CD4-positive, alpha-beta T cell (primary cell): ENCODE measurements at places on chromosomes 3 and 15. TPM values are rescaled to one million over a fixed set of nuclear protein-coding genes. Genes with fewer than 3 reads are reported as not detected.
A peak's percentile ranks its signal among the peaks of the same experiment; 100 is the strongest.

DNA sequence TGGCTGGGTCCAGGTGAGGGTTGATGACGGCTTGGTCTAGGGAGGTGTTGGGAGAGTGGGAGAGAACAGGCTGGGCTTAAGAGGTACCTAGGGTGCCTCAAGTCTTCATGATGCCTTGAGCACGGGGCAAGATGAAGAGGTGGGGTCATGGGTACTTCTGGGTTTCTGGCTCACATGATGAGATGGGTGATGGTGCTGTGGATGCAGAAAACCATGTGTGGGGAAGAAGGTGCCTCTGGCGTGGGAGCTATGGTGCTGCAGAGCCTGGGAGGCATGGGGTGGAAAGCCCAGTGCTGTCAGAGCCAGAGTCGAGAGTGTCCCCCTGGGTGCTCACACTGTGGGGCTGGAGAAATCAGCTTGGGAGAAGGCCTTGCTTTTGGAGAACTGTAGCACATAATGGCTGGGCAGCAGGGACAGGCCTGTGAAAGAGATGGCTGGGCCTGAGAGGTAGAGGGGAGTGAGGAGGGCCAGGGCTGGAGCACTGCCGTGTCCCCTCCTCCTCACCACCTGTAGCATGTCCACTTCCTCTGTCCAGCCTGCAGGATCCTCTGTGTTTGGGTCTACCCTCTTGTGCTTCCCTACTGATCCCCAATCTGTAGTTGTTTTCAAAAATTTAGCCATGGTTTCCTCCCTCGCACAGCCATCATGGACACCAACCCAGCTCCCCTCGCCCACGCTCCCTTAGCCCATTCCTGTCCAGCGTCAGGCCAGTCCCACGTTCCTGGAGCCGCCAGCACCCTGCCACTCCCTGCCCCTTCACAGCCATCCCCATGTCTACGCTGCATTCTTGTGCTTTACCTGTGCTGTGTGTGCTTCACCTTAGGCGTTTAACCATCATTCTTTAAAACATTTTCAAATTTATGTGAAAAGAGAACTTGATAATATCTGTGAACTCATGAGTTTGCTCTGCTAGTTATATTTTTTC lies 132.0 kb downstream of the EEFSEC start:
- no peak for DNase-seq

GRCh38 chr3:4935347-4935746 lies 43.9 kb upstream of the BHLHE40 start:
- DNase-seq: no peak

DNA sequence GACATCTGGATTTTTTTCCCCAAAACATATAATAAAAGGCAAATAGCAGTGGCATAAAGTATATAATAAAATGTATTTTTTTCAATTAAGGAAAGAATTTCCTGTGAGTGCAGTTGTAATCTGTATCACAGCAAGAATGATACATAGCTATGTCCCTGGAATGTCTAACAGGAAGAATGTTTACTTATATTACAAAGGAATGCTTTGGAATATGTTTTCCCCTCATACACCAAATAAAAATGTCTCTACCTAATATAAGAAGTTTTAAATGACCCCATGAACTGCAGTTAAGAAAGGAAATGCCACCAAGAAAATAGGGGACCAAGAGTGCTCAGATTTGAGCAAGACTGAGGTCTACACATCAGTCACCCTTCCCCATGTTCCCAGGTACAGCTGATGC lies 38.0 kb upstream of the ATP11B start:
- no peak for DNase-seq

DNA sequence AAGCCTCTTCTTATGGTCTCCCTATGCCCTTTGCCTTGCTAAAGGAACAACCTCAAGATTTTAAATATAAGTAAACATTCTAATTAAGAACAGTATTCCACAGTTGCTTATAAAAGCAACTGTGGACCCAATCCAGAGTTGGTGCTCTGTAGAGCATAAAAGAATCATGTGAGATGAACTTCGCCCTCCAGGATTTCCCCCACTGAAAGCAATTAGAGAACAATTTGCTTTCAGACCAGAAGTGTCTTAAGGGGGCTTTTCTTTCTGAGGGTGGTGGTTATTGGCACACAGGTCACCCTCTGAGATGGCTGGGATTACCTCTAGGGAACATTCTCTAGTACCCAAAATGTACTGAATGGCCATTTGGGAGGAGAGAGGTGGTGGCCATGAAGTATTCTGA lies 10.6 kb downstream of the ZNF592 start:
- no peak for DNase-seq

DNA sequence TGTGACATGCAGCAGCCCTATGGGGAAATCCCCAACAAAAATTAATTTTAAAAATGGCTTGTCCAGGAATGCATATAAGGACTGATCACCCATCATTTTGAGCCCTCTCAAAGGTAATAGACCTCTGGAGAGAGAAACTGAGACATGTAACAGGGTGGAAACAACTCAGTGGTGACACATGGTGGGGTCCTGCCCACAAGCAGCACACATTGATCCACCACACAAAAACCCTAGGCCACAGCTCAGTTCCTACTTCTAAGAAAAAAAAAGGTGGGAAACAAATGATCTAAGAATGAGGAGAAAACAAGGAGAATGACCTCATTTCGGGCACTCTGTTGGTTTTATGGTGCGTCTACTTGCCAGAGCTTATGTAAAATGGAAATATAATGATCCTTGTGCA lies 1.9 kb upstream of the SLC41A3 start:
- DNase-seq: no peak

DNA sequence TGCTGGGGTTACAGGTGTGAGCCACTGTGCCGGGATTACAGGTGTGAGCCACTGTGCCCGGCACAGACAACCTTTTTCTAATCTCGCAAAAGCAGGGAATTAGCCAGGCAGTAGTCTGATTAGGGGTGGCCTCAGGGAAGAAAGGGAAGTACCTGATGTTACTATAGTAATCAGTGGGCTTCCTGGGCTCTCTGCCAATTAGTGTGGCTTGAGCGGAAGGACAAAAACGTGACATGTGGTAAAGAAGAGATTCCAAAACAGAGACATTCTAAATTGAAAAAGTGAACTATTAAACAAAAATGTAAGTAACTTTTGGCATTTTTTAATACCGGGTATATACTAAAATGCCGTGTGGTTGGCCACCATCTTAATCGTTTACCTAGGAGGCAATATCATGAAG lies 48.1 kb downstream of the CFAP20DC start:
- no peak for DNase-seq

- no peak for DNase-seq
Observed at GRCh38 chr3:194176274-194176991, 40.5 kb downstream of the HES1 start.

DNA sequence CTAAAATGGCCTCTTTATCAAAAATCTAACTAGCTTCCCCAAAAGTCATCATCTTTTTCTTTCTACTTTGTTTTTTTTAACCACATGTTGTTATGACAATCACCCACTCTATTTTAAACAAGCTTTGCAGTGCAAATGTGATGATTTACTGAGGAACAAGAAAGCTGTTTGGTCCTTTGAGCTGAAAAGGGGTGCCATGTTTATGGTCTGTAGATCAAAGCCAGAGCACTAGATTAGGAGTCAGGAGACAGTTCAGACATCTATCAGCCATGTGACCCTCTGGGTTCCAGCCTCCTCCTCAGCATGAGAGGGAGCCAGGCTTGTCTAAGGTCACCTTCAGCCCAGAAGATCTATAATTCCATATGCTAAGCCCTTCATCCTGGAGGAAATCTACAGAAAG lies 65.9 kb downstream of the RPL22L1 start:
- DNase-seq: no peak

DNA sequence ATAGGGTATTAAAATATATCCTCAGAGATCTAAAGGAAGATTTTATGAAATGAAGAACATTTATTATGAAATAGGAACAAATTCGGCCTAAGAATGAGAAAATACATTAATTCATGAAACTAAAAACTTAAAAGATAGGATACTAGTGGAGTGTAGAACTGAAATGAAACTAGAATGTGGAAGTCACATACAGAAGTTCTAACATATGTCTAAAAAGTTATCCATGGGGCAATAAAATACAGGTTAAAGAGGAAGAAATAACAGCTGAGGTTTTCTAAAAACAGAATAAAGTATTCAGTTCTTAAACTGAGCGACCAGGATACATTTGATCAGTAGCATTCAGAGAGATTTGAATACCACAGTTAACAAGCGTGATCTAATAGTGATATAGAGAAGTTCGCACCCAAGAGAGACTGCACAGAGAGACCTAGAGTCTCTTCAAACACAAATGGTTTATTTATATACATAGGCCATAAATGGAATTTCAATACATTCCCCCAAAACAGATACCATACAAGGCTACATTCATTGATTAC lies 85.9 kb downstream of the FEZF2 start:
- no peak for DNase-seq

GRCh38 chr3:149909923-149910322 lies 60.8 kb downstream of the PFN2 start:
- DNase-seq: no peak

DNA sequence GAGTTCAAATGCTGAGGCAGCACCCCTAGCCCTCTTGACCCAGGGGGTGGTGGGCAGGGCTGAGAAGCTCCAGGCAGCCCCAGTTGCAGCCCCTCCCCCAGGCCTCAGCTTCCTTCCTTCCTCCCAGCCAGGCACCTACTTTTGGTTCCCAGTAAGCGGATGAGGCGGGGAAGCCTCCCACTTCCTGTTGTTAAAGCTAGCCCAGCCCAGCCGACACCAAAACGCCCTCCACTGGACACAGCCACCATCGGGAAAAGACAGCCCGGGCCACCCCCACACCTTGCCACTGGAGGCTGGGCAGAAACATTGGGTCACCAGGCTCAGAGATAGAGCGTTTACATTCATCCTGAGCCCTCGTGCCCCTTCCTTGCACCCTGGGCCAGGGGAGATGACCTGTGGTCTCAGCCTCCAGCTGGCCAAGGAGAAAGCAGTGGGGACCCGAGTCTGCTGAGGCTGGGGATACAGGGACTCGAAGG lies 3.5 kb downstream of the DUSP7 start:
- DNase-seq: peak; percentile 72

GRCh38 chr15:42616107-42616506 lies 40.7 kb downstream of the STARD9 start:
- no peak for DNase-seq

DNA sequence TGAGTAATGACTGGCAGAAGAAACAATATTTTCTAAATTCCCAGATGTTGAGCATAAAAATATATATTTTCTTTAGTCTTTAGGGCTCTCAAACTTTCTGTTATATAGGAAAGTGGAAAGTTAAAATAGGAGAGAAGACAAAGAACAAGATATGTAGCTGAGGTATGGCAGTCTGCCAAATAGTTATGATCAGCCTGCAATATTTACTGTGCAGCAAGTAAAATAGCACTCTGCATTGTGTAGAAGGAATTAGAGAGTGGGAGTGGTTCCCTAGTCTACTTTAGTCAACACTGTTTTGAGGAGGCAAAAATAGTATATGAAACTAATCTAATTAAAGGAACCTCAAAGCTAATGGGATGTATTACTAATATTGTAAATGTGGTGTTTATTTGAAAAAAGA lies 978.1 kb upstream of the ALCAM start:
- DNase-seq: no peak

- DNase-seq: no peak
Observed at GRCh38 chr3:126033051-126033745, 50.7 kb downstream of the SLC41A3 start.

Gene PTX3
- 0.34 TPM for total RNA-seq

Gene CCRL2
- 4.5 TPM for total RNA-seq

Gene PLSCR2
- not detected for total RNA-seq

Gene ZBTB47
- total RNA-seq: 0.47 TPM

Gene DNAH1
- total RNA-seq: 50.7 TPM

Gene GUCA1C
- not detected for total RNA-seq

Gene RBP2
- not detected for total RNA-seq

Gene CCK
- not detected for total RNA-seq

Gene KIF7
- total RNA-seq: 0.08 TPM
